ENCODE measurements at places on chromosomes 5 and 9.

GRCh38 chr5:172559004-172559932 lies 81.8 kb upstream of the NEURL1B start:
- DNase-seq = no peak

DNA sequence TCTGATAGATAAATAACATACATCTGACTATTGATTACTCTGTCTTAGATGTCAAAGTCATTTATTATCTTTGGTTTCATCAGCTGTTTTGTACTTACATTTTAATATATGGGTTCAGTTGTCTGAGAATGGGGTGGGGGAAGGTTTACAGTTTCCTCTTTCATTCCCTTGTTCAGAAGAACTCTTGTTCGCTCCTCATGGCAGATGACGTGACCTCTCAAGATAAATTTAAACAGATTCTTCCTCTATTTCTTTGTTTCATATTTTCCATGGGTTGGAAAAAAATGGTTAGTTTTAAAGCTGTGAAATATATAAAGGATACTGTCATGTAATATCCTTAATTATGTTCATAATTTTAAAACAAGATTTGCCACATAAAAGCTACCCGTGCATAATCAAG lies 61.4 kb downstream of the TSSK1B start:
- DNase-seq = no peak

GRCh38 chr5:42021923-42022322 lies 96.8 kb downstream of the FBXO4 start:
- DNase-seq = no peak

- no peak for DNase-seq
These were observed 1.2 kb downstream of the HOMER1 start for GRCh38 chr5:79512471-79513307.

DNA sequence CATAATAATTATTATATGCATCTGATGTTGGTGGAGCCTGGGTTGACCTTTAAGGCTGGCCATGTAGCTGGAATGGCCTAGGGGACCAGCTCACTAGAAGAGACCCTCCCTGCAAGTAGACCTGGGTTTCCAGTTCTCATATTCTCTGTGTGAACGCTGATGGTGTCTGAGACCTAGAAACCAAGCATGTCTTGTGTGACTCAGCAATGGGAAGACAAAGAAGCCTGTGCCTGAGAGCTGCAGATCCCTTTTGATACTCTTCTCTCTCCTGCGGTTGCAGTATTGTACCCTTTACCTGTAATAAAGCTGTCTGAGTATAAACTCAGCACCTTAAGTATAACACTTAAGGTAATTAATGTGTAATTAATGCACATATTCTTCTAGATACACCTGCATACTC lies 22.2 kb downstream of the C9orf152 start:
- DNase-seq = no peak

DNA sequence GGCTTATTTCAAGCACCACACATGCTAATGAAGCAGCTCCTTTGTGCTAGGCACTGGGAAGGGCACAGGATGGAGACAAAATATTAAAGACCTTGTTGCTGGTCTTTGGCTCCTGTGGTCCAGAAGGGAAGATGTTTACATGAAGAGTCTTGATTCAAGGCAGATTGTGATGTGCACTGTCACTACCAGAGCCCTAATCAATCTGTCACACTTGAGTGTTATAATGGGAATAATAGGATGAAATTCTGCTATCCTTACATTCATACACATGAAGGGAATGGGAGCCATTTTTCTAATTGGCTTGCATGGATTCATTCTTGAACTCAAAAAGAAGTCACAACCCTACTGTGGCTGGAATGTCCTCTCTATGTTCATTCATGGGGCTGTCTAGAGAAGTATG lies 203.0 kb downstream of the SEC61B start:
- no peak for DNase-seq

- DNase-seq = no peak
These were observed 37.2 kb upstream of the OTULIN start for GRCh38 chr5:14627270-14627669.

DNA sequence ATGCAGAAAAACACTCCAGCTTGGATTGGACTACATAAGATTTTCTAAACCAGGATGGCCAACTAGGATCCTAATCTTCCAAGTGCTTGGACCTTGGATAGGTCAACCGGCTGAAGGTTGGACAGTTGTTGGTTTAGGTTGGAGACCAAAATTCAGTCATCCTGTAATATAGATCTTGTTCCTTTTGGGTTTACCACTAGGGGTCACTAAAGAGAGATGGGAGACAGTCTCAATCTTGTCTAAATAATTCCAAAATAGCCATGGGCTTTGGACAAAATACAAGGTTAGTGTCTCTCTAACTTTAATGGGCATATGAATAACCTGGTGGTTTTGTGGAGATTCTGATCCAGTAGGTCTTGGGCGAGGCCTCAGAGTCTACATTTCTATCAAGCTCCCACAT lies 148.7 kb upstream of the ERCC6L2 start:
- no peak for DNase-seq

- no peak for DNase-seq
These were observed 75.1 kb upstream of the PANK3 start for GRCh38 chr5:168654211-168654721.

GRCh38 chr9:96567203-96567700 lies 52.4 kb downstream of the CDC14B start:
- no peak for DNase-seq

- DNase-seq = no peak
These were observed 43.1 kb downstream of the B4GALT1 start for GRCh38 chr9:33124046-33124445.
